Stimulated activated CD4-positive, alpha-beta T cell treated with anti-CD3 and anti-CD28 coated beads, Interleukin-1b, Interleukin-23, amount 100 ng/mL, for 4 hours (primary cell): ENCODE measurements at places on chromosomes 2 and 18.

GRCh38 chr2:74041182-74041581 is 56.5 kb downstream of the TET3 start:
- no peak for DNase-seq

- no peak for DNase-seq
Measured at GRCh38 chr18:29912351-29912750, 1130.2 kb downstream of the DSC3 start.

DNA sequence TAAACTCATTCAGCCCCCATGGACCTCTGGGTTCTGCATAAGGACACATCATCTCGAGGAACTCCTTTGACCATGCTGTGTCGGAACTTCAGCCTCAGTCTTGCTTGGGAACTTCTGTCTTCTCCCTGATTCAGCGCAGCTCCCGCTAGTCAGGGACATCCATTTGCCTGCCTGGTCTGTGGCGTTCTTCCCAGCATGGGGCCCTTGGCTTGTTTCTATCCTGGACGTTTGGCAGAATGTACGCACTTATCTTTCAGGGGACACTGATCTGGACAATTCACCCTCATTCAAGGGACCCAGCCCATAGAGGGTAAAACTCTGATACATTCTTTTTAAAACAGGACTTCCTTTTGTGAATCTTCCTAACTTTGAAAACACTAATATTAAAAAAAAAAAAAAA is 75.8 kb upstream of the WIPF1 start:
- no peak for DNase-seq

- no peak for DNase-seq
Measured at GRCh38 chr2:10096641-10097040, 16.4 kb upstream of the CYS1 start.

DNA sequence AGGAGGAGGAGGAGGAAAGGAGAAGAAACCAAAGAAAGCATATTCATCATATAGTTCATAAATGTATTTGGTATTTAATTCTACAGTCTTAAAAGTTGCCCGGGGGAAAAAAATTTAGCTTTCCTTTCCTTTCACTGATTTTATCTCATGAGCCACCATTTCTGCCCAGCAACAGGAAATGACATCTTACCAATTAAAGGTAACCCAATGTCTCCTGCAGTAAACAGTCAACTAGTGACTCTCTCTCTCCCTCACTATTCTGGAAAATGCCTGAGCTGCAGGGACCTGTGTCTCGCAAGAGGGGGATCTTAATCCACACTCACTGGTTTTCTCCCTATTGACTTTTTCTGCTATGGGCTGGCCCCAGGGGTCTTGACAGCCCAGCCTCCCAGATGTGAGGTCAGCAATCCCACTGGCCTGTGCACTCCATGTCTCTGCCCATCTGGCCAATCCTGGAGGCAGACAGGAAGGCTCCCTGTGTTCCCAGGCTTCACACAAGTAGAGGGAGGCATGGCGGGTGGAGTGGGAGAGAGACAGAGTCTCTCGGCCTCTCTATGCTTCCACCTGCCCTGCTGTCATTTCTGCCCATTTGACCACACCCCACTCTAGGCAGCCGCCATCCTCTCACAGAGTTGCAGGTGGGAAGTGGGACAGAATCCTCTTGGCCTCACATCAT is 85.4 kb upstream of the CABLES1 start:
- DNase-seq: no peak

DNA sequence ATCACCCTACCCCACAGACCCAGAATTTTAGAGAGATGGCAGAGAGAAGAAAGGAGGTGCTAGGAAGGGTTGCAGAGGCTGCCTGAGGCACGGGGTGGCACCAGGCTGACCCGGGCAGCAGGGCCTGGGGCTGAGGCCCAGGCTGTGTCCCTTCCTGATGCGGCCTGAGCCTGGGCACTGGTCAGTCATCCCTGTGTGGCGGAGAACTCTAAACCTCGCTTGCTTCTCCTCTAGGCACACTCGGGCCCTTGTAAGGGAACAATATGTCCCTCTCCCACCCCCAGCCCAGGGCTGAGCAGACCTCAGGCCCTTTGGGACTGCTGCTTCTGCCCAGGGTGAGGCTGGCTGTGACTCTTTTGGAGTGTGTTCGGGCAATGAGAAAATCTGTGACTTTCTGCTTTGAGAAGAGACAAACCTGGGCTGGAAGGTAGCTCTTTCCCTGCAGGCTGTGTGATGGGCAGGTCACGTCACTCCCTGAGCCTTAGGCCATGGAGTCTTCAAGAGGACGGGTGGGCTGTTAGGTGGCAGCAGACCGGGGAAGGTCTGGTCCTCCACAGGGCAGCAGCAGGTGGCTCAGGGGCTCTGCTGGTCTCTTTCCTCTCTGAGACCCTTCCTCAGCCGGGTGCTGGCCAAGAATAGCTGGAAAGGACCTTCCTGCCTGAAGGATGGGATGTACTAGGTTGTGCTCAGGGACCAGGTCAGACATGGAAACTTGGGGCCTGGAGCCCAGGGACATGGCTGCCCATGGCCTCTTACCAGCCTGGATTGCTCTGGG is 96.8 kb downstream of the GLI2 start:
- DNase-seq: no peak

DNA sequence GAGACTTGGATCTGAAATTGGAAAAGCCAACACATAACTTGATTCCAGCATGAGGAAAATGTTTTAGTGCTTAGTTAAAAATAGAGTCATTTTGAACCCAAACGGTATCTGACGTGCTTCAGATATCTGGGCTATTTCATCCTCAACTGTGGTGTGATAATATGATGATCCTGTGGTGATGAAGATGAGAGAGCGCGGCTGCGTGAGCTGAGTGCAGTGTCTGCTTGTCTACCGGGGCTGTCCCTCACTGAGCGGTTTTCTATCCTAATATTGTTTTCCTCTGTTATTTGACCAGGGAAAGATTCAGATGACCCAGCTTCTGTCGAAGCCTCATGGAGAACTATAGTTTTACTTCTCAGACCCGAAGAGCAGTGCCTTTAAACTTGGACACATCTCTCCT is 5.8 kb downstream of the TWIST2 start:
- DNase-seq: no peak

DNA sequence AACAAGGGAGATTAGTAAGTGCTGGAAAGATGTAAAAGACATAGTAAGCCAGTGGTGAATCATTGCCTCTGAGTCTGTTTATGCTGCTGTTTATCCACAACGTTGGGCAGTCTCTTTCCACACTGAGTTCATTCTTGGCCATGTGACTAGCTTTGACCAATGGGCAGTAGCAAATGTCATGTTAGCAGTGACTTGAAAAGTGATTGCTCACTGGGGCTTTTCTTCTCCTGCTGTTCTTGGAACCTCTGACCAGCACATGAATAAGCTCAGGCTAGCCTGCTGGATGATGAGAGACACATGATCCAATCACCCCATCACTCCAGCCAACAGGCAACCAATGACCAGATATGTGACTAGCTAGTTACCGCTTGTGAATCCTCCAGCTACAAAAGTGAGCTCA is 360.4 kb downstream of the SLC4A3 start:
- DNase-seq: no peak

DNA sequence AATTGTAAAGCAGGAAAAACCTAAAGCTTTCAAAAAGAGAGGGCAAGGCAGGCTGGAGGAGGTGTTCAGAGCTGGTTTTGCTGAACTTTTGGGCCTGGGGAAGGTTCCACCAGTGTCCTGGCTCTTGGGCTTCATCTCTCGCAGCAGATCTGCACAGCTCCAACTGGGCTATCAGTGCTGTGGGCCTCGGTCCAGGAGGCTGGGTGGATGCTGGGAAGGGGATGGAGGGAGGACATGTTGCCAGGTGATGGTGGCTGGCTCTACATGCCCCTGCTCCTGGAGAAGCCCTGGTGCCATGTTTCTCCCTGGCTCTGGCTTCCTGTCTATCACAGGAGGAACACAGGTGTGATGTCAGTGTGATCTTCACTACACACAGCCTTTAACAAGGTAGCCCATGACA is 187.1 kb downstream of the SH3RF3 start:
- no peak for DNase-seq

DNA sequence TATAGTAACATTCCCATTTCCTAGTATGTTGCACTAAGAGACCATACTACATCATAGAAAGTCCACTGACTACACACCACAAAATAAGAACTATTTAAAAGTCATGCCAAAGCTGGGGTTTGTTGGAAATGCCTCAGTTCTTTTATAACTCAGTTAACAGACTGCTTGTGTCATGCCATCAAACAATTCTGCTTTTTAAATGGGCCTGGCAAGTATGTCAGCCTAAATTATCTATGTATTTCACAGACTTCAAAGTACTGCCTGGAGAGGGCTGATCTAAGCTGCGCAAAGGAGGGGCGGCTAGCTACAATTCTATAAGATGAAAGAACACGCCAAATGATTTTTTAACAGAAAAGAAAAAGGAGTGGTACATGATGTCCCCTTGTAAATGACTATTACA is 49.6 kb downstream of the FARSB start:
- DNase-seq: no peak

GRCh38 chr2:112787294-112787693 is 3.0 kb upstream of the IL1A start:
- DNase-seq: no peak

DNA sequence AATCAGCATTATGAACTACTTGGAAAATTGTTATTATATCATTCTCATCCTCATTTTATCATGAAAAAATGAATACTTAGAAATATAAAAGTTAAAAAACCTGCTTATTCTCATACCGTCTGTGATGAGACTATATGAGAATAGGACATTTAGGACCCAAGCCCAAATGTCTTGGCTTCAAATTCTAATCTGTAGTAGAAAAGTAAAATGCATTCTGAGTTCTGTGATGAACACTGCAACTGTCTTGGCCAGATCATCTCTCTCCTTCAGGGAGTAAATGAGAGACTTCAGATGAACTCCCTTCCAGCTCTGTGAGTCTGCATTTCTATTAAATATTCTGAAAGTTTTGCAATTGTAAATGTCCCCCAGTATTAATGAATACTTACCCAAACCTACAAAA is 940.7 kb upstream of the KLHL29 start:
- DNase-seq: no peak

GRCh38 chr2:215528555-215528954 is 92.7 kb upstream of the FN1 start:
- no peak for DNase-seq

DNA sequence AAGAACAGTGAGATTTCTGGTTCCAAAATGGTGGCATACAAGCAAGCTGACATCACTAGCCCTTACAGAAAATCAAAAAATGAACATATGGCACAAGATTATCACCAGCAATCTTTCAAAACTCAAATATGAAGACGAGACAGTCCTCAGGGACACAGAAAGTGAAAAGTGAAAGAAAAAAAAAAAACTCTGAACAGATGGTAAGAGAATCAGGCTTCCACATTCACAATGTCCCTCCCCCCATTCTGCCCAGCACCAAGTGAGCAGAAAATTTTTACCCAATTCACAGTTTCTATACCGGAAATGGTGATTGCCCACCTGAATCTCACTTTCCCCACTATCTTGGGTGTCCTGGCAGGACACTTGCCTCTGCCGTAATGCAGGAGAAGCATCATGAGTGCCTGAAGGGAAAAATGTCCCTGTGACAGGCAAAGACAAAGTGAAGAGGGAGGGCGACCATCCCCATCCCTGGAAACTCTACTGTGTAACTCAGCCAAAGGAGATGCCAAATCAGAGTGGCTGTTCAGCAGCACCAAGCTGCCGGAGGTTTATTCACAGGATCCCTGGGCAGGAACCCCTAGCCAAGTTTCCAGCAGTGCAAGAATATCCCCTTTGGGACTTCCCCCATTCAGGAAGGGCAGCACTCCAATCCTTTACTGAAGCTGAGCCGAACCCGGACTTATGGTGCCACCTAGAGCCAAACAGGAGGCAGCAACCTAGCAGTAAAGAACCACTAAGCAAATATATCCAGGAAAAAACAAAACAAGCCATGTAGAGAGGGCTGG is 312.2 kb downstream of the LRATD1 start:
- no peak for DNase-seq

GRCh38 chr2:97741686-97742085 is 28.3 kb downstream of the ZAP70 start:
- no peak for DNase-seq

DNA sequence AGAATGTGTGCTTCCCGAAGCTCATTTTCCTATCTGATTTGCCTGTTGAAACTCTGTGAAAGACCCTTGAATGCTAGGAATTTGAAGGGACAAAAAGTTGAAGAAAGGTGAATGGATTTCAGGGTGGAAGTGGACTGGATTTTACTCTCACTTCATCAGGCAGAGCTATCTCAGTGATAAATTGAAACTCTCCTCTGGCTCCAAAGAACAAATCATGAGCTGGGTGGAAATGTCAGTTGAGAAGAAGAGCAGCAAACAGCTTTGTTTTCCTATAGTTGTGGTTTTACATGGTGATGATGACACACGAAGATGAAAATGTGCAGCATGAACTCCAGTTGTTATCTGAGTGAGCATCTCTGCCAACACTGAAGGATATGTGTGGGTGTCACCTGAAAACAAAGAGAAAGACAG is 34.4 kb downstream of the CD28 start:
- DNase-seq: no peak

DNA sequence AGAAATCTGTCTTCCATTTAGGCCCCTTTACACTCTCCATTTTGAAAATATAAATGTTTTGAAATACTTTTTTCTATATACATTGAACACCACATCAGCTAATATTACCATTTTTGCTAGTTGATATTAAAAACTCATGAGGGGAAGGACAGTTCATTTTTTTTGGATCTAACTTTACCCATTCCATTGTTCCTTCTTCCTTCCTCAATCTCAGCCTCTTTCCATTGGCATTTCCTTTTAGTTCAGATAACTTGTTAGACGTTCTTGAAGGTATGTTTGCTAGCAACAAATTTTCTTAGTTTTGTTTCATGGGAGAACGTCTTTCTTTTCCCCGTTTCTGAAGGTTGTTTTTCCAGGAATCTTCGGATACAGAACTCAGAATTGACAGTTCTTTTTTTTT is 759.0 kb downstream of the SOCS6 start:
- DNase-seq: no peak

- no peak for DNase-seq
Measured at GRCh38 chr18:12858991-12859390, 25.0 kb downstream of the PTPN2 start.

DNA sequence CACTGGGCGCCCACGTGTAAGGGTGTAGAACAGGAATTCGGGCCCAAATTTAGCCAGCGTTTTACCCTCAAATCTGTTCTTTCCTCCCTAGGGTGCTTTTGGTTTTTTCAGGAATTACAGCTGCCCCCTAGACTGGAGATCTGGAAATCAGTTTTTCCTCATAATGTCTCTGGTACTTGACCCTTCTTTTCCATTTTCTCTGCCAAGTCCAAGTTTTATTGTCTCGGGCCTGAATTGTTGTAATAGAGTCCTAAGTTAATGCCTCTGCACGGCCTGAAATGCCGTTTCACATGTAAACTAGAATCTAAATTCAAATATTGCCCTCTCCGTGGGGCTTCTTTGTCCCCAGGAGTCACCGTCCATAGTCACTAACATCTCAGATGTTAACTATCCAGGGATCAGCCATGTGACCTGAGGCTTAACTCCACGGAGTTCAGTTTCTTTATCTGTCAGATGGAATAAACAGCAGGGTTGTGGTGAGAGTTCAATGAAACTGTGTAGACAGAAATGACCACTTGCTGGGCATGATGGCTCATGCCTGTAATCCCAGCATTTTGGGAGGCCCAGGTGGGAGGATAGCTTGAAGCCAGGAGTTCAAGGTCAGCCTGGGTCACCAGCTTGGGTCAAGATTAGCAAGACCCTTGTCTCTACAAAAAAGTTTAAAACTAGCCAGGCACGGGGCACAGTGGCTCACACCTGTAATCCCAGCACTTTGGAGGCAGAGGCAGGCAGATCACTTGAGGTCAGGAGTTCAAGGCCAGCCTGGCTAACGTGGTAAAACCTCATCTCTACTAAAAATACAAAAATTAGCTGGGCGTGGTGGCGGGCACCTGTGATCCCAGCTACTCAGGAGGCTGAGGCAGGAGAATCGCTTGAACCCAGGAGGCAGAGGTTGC is 12.7 kb upstream of the CABLES1 start:
- no peak for DNase-seq

GRCh38 chr2:22893761-22894517 is 491.0 kb upstream of the KLHL29 start:
- no peak for DNase-seq
